ENCODE measurements at places on chromosomes 16 and 17.

DNA sequence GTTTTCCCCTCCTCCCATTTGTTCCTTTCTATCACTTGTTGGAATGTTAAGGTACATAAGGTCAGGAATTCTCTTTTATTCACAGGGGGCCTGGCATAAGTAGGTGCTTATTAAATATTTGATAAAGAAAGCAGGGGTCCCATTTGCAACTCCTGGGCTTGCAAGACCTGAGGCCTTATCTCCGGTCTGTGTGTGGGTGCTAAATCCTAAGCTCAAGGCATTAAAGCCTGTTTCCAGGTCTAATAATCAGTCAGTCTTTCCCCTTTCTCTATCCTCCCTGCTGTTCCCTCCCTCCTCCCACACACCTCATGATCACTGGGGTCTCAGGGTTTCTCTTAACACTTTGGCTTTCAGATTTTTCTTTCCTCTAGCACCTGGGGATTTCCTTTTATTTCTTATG lies 17.1 kb downstream of the NTN1 start:
- no peak for DNase-seq

DNA sequence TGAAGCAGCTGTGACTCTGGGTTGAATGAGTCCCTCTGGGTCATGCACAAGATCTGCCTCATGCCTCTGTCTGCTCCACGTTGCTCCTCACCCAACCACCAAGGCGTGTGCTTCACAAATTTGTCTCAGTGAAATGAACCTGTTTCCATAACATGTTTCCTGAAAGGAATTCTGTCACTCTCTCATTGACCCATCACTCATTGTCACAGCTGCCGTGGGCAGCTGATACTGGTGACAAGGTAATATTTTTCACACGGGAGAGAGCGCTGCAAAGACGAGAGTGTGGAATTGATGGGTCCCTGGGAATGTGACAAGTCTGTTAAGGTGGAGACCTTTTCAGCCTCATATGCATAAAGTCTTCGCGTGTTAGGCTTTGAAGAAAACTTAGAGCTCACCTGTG lies 391.4 kb downstream of the CPPED1 start:
- no peak for DNase-seq

DNA sequence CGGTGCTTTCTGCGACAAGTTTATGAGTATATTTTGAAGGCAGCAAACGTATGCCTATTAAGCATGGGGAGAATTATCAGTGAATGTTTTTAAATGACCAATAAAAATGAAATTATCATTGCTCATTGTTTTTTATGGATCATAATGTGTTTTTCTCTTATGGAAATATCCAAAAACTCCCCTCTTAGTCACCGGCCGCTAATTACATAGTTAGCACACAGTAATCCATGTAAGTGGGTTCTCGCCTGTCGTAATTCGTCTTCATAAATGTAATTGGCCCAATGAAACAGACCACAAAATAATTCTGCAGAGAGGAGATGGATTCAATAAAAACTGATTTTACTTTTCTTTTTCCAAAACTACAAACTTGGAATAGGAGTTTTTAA lies 69.3 kb downstream of the WSCD1 start:
- no peak for DNase-seq

DNA sequence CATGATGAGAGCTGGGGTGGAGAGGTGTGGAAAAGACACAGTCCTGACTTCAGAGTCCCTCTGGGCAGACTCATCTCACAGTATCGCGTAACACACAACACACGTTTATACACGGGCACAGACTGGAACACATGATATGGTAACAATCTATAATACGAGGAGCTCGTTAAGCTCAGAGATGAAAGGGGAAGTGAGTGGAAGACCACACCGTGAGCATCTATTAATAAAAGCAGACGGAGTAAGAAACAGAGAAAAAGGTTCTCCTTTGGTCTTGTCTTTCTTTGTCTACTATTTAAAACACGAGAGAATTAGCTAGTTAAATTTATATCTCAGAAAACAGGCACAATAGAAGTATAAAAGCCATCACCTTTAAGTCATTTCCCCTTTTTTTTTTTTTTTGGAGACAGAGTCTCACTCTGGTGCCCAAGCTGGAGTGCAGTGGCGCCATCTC lies 13.5 kb downstream of the ANKRD11 start:
- no peak for DNase-seq

- no peak for DNase-seq
Measured at GRCh38 chr16:56119133-56119532, 72.2 kb upstream of the GNAO1 start.

DNA sequence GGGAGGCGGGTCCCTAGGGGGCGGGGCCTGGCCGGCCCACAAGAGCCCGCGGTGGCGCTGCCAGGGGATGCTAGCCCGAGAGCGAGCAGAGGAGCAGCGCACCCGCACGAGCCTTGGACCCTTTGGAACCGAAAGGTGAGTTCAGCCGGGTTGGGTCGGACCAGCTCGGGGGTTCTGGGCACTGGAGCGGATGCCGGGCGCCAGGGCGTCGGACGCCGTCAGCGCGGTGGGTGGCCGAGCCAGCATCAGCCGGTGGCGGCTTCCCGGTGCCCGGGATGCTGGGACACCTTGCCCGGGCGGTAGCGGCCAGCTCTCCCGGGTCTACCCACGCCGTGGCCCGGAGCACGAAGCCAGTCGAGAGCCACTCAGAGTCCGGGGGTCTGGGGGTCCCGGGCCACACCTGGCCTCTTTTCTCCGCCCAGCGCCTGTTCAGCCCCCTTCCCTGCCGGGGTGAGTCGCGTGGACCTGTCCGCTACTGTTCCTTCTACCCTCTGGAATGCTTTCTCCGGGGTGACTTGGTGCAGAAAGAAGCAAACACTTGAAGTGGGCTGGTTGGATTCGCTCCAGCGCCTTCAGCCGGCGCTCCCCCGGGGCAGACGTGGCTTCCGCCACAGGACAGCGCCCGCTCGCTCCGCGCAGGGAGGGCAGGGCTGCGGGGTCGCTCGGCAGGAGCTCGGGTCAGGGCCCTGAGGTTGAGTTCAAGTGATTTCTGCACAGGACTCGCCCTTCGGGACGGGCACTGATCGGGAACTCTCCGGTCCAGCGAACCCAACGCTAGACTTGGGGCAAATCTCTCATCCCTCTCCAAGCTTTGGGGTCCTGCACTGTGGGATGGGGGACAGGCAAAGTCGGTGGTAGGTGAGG lies at the start of gene SCNN1G:
TSS of gene SCNN1G (plus strand) at position 67 of the 864 bp plus-strand sequence. CDS start 3,527 bp downstream, outside the sequence.
- DNase-seq, result no peak

GRCh38 chr16:50696575-50697420 lies 3.4 kb downstream of the NOD2 start:
- DNase-seq, result peak; percentile 25

DNA sequence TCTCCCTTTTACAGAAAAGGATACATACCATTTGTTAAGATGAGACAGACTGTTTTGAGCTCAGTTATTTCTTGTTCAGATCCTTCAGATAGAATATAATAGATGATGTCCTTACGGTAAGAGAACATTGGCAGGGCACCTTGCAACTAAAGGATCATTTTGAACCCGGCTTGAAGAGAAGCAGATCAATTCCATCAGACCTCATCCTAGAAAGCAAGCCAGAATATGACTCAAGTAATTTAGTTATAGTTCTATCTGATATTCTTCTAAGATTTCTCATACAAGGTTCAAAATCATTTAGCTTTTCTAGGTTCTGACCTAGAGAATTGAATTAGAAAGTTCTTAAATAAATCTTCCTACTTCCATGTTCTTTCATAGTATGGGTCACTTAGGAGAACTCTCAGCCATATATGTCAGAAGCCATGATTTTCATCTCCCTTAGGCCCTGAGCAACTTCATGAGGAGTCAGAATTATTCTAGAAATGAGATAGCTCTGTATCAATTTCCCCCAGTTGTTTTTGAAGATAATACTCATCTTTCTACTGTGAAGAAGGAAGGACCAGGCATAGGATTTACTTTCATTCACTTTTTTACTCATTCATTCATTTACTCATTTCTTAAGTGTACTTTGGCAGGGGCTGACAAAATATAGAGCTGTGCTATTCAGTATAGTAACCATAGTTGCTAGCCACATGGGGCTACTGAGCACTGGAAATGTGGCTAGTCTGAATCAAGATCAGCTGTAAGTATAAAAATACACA lies 2.5 kb upstream of the CMTM1 start:
- DNase-seq, result no peak

DNA sequence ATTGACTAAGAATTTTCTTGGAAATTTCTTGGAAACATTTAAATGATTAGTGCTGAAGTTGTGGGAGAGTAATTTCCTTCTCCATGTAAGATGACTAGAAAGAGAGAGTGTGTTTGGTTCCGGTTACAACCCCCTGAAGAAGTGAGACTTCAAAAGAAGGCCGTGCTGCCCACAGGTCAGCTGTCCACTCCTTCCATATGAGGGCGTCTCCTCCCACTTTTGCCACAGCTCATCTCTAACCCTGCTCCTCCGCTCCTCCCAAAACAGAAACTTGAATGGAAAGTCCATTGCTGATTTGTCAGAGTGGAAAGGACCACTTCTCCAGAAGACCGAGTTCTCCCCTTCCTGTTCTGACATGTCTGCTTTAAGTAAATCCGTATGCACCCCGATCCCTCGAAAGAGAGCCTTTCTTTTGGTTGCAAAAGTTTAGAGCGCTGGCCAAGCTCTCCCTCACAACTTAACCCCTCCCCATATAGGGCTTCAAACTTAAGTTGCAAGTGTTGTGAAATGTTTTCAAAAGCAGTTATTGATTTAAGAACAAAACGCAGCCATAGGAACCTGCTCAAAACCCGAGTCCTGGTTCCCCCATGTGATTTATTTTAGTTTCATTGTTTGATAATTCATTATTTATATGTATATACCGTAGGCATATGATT lies 129.5 kb downstream of the SOCS1 start:
- DNase-seq, result no peak
